Activated T-cell treated with anti-CD3 and anti-CD28 coated beads for 1 hour (primary cell): ENCODE measurements at places on chromosomes 5 and 9.

GRCh38 chr9:93958819-93959682, 3.9 kb upstream of the BARX1 start:
- DNase-seq = no peak

DNA sequence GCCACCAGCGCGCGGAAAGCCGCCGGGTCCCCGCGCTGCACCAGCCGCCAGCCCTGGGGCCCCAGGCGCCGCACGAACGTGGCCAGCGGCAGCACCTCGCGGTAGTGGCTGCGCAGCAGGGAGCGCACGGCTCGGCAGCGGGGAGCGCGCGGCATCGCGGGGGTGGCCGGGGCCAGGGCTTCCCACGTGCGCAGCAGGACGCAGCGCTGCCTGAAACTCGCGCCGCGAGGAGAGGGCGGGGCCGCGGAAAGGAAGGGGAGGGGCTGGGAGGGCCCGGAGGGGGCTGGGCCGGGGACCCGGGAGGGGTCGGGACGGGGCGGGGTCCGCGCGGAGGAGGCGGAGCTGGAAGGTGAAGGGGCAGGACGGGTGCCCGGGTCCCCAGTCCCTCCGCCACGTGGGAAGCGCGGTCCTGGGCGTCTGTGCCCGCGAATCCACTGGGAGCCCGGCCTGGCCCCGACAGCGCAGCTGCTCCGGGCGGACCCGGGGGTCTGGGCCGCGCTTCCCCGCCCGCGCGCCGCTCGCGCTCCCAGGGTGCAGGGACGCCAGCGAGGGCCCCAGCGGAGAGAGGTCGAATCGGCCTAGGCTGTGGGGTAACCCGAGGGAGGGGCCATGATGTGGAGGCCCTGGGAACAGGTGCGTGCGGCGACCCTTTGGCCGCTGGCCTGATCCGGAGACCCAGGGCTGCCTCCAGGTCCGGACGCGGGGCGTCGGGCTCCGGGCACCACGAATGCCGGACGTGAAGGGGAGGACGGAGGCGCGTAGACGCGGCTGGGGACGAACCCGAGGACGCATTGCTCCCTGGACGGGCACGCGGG, at the start of gene TERT:
Gene TERT, minus strand, starts transcription at position 234 of the 815 bp plus-strand sequence. Its CDS starts 79 bp downstream, at position 155.
- DNase-seq = peak; percentile 69

GRCh38 chr9:97773723-97774122, 76.6 kb upstream of the XPA start:
- DNase-seq = no peak

DNA sequence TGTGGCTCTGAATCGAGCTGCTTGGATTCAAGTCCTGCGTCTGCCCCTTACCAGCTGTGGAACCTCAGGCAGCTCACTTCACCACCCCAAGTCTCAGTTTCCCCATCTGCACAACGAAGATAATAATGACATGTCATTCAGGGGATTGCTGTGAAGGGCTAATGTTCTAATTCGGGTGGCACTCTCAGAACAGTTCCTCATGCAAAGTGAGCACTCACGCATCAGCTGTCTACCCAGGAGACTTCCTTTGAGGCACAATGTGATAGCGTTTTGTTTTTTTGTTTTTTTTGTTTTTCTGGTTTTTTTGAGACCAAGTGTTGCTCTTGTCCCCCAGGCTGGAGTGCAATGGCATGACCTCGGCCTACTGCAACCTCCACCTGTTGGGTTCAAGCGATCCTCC, 56.4 kb downstream of the NTNG2 start:
- no peak for DNase-seq

DNA sequence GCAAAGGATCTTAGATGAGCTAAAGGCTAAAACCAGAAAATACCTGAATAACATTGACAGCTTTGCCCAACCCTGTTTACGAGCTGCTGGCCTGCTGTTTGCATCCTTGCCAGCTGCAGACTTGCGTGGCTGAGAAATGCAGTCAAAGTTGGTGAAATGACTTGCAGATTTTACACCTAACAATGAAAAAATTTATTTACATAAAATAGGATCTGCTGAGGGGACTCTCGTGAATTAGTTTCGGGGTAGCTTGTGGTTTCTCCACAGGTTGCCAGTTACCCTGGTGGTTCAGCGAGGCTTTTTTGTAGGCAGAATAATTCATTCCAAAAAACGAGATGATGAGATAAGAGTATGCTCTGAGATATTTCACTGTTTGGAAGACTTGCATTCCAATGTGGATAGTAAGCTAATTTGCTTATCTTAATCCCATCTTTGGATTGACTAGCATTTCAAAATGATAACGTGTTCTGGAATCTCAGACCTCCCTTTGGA, 65.7 kb upstream of the FANCC start:
- no peak for DNase-seq

DNA sequence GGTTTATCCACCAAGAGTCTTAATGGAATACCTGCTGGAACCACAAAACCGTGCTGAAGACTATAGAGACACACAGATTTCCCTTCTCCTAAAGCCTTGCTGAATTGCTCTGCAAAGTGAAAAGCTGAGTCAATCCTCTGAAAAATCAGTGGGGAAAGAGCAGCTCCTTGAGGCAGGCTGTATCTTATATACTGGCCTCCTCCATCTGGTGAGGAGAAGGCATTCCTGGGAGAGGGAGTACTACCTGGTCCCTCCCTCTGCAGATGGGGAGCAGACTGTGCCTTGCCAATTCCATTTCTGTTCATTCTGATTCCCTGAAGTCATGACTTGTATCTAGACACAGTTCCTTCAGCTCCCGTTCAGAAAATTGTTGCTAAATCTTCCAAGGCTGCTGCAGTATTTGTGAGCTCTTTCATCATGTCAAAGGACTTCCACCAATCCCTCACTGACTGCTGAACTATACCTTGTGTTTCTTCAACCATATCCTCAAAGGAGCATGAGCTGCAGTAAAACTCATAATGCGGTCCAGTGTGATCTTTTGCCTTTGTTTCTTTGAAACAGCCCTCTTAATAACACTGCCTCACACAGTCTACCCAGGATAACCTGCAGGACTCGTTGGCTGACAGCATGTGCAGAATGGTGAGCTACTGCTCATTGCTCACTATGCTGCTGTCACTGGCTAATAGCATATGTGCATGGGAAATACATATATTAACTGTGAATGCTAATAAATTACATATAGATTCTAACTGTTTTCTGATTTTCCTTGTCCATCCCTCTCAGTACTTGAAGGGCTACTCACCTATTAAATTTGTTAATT, 84.5 kb downstream of the FOXD1 start:
- DNase-seq = no peak

DNA sequence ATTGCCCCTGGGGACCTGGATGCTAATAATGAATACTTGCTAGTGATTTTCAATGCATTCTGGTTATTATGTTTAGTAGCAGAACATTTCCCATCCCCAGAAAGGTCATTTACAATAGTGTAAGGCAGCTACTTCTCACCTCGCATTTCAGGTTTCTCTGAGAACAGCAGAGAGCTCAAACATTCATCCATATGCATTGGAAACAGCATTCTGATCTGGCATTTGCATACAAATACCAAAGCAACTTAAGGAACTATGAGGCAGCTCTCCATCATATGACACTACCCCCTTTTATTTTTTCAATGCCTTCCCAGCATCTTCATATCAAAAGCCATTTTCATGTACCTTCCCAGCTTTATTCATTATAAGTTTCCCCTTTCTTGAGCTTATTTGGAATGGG, 6.4 kb downstream of the PPP2R2B start:
- no peak for DNase-seq

DNA sequence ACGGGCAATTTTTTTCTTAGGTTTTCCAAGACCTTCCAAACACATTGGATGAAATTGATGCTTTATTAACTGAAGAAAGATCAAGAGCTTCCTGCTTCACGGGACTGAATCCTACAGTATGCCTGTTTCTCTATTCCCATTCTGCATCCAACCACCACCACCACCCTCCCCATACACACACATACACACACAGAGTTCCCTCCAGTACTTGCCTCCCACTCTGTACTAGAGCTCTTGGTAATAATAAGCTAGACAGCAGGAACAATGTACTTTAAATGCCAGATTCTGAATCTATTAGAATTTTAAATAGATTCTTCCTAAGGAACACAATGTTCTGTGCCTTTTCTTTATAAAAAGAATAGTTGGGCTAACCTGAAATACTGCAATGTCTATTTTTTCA, 67.4 kb downstream of the KLF9 start:
- no peak for DNase-seq

GRCh38 chr5:156277290-156277689, 49.7 kb upstream of the SGCD start:
- no peak for DNase-seq

GRCh38 chr9:129703667-129704355, 38.4 kb downstream of the PRRX2 start:
- no peak for DNase-seq
